ENCODE measurements at places on chromosomes 13 and 19.

- DNase-seq, result no peak
These were observed 16.5 kb downstream of the LRRC4B start for GRCh38 chr19:50551715-50552187.

DNA sequence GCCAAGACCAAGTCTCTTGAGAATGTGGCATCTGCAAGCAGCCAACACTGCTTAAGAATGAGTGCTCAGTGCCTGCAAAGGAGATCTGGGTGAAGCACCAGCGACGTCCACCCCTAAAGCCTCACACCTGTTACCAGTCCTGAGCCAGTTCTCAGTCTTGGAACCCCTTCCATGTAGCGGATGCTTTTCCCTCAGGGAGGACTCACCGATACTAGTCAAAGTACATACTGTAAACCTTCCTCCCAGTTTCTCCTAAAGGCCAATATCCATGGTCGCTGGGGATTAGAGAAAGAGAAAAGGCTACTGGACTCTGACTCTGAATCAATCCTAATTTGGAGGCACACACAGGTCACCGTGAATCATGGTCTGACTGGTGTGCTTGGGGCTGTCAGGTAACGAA, 4.2 kb upstream of the PTPRH start:
- no peak for DNase-seq

DNA sequence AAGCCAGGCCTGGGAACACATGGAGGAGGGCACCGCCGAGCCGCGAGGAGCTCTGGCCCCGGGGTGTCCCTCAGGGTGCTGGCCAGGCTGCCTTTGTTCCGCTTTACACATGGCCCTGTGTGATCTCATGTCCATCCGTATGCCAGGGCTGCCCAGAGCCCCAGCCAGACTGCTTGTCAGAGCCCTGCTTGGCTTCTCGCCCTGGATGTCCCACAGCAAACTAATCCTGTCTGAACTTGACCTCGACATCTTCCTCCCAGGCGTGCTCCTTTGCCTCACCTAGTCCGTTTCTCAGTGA, 14.3 kb downstream of the BCKDHA start:
- DNase-seq, result no peak

DNA sequence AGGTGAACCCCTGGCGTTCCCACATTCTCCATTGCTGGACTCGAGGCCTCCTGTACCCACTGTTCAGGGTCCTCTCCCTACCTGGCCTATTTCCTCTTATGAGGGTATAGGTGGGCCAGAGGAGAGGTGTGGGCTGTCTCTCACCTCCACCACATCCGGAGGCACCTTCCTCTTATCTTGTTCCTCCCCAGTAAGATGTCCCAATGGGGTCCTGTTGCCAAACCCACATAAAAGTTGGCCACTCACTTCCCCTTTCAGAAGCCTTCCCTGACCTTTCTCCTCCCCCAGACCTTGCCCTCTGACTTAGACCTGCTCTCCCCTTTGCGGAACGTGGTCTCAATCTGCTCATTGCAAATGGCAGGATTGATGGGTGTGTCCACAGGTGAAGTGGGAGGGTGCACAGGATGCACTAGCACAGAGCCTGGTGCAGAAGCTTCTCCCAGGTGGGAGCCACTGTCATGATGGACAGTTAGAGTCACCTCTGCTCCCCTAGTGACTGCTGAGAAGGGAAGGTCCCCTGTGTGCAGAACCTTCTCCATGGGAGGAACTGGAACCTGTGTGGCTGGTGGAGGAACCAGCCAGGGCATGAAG, 1.3 kb downstream of the CYP4F3 start:
- DNase-seq, result no peak

DNA sequence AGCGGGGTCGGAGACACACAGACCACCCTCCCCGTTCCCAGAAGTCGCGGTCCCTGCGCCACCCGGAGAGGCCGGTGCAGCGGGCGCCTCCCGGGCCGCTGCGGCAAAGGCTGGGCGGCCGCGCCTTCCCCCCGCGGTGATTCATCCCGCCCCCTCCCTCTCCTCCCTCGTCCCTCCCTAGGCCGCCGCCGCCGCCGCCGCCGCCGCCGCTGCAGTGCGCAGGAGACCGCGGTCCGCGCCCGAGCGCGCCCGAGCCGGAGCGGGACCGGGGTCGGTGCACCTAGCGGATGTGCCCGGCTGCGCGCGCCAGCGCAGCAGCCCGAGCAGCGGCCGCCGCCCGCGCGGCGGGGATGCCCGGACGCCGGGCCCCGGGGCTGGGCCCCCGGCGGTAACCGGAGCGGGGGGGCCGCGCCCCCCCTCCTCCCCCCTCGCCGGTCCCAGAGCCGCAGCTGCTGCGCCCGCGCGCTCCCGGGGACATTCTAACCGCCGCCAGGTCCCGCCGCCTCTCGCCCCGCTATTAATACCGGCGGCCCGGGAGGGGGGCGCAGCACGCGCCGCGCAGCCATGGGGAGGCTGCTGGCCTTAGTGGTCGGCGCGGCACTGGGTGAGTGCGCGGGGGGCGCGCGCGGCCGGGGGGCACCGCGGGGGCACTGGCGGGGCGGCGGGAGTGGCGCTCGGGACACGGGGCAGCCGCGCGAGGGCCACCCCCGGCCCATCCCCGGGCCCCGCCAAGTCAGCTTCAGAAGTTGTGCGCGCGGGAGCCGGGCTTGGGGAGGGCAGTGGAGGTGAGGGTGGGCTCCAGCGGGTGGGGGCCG, at the start of gene SCN1B:
SCN1B (plus strand) TSS at position 214 of the 815 bp plus-strand sequence; CDS start at position 565, 351 bp downstream.
- no peak for DNase-seq

GRCh38 chr19:46533078-46533620, 37.5 kb upstream of the PNMA8B start:
- no peak for DNase-seq

GRCh38 chr13:58865286-58865685, 1233.7 kb downstream of the PCDH17 start:
- DNase-seq, result no peak

- DNase-seq, result no peak
These were observed 31.4 kb upstream of the MPHOSPH8 start for GRCh38 chr13:19601749-19602725.

DNA sequence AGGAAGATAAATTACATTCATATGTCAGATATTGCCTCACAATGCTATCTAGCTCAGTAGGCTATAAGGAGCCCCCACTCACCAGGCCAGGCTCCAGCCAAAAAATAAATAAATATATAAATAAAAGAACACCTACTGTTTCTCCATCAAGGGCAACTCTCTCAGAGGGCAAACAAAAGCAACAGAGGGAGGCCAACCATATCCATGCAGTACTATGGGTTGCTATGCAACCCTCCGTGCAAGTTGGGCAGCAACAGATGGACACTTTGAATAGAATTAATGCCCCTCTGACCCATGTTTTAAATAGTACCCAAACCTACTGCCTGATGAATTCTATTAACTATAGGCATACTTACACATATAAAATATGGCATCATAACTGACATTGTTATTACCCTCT, 279.8 kb upstream of the EDNRB start:
- DNase-seq, result no peak

DNA sequence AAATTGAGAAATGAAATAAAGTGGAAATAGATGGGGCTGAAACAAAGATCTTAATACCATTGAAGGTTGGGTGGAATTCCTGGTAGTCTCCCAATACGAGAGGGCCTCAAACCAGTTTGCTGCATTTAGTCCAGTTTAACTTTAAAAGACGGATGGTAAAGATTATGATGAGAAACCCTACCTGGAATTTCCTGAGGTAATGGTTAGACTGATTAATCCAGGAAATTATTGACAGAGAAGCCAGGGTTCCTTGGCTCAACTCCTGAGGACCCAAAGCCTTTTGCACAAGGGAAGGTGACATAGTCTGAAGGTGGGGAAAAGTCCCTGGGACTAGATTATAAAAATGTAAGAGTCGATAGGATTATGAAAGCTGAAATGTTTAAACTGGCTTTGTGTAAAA, 133.2 kb upstream of the SLITRK5 start:
- DNase-seq, result no peak

- no peak for DNase-seq
These were observed 22.3 kb downstream of the IER2 start for GRCh38 chr19:13172346-13173138.

- no peak for DNase-seq
These were observed 18.1 kb downstream of the ARHGEF18 start for GRCh38 chr19:7366701-7367420.

DNA sequence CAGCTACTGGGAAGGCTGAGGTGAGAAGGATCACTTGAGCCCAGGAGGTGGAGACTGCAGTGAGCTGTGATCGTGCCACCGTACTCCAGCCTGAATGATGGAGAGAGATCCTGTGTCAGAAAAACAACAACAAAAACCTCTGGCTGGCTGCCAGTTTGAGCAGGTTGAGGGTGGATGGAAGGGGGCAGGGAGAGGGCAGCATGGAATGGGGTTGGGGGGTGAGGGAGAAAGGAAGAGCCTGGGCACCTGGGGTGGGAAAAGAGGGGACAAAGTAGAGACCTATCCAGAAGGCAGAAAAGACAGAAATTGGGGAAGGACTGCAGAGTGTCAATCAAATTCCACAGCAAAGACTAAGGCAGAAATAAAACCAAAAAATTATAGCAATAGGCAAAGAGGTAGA, 4.7 kb downstream of the SLC1A5 start:
- DNase-seq, result no peak

- DNase-seq, result no peak
These were observed 25.8 kb downstream of the PNPLA6 start for GRCh38 chr19:7561325-7561724.

GRCh38 chr13:95485045-95485517, 67.4 kb upstream of the CLDN10 start:
- DNase-seq, result peak; percentile 19

- DNase-seq, result peak; percentile 42
These were observed 27.8 kb downstream of the COG3 start for GRCh38 chr13:45492538-45492937.

DNA sequence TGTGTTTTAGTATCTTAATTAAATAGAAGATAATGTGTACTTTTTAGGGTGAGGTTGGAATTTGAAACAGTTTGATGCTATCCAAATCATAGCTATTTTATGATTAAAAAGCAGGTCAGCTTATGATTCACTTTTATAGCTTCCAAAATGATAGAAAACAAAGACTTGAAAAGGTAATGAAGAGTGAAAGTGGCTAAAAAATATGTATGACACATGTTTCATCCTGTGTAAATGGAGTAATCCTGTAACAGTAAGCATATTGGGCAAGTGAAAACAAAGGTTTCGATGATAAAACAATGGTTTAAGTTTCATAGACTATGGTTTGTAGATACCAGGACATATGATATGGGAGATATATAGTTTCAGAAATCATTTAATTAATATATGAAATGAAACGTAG, 456.2 kb downstream of the PCDH20 start:
- no peak for DNase-seq

- no peak for DNase-seq
These were observed 39.2 kb downstream of the ZNF331 start for GRCh38 chr19:53576941-53577653.

GRCh38 chr13:73082471-73082870, 23.7 kb downstream of the KLF5 start:
- no peak for DNase-seq

All from astrocyte of the cerebellum (primary cell).